WTC11 (cell line): ENCODE measurements at places on chromosomes 1 and 21.

DNA sequence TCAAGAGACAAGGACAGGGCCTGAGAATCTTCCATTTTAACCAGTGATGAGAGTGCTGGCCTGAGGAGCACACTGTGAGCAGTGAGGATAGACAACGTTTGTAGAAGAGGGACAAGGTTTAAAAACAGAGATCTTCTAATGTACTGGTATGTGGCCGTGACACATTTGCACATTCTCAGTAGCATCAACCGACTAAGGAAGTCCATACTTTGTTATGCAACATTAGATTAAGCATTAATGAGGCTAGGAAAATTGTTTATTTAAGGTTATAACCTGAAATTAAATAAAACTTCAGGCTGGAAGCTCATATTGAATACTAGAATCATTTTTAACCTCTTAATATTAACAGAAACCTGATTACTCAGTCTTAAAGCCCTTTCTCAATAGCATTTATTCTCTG lies 99.0 kb downstream of the SLC45A1 start:
- DNase-seq: no peak

- DNase-seq: peak; percentile 88
Measured at GRCh38 chr1:1540090-1540817, at the start of gene TMEM240. Gene TMEM240, minus strand, starts transcription at chr1:1540624. Its CDS starts 278 bp downstream, at chr1:1540346.

GRCh38 chr1:162085991-162086390 lies 16.5 kb downstream of the NOS1AP start:
- no peak for DNase-seq

- DNase-seq: no peak
Measured at GRCh38 chr1:93123201-93123783, 44.2 kb downstream of the MTF2 start.

GRCh38 chr1:164256456-164256855 lies 302.5 kb upstream of the PBX1 start:
- no peak for DNase-seq

DNA sequence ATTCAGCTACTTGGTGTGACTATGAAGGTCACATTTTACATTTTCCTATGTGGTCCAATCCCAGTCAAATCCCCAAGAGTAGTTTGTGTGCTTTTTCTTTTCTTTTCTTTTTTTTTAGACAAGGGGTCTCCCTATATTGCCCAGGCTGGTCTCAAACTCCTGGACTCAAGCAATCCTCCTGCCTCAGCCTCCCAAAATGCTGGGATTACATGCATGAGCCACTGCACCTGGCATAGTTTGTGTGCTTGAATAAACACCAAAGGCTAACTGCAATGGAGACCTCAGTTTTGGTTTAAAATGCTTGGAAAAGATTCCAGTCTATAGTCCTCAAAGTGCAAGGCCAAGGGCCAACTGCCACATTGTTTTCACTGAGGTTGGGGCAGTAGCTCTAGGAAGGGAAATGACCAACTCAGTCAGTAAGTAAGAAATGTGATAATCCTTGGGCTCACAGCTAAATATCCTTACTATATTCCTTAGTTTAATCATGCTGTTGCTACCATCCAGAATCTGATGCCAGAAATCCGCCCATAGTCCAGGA lies 38.6 kb downstream of the EIF2B3 start:
- no peak for DNase-seq

DNA sequence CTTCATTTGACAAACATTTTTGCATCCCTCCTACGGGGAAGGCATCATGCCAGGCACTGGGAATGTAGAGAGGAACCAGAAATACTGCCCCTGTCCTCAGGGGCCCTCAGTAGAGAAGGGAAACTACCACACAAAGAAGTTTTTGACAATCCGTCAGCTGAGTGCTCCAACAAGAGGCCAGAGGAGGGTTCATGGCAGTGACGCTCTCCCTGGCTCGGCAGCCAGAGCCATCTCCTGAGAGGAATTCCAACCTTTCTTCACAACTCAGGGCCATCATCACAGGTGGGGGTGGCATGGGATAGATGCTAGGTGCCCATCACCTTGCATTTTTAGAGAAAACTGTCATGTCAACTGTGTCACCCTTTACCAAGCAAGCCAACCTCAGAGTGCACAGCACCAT lies 154.1 kb downstream of the HIVEP3 start:
- DNase-seq: no peak

GRCh38 chr1:1324084-1324523 lies 356 bp downstream of the INTS11 start:
- no peak for DNase-seq

GRCh38 chr1:37714689-37715088 lies 22.4 kb downstream of the CDCA8 start:
- DNase-seq: no peak

- DNase-seq: no peak
Measured at GRCh38 chr1:174039027-174039426, 16.9 kb upstream of the RC3H1 start.

GRCh38 chr1:15354580-15354965 lies 55.1 kb upstream of the EFHD2 start:
- DNase-seq: no peak

- DNase-seq: no peak
Measured at GRCh38 chr1:54335011-54335754, 71.0 kb downstream of the SSBP3 start.

DNA sequence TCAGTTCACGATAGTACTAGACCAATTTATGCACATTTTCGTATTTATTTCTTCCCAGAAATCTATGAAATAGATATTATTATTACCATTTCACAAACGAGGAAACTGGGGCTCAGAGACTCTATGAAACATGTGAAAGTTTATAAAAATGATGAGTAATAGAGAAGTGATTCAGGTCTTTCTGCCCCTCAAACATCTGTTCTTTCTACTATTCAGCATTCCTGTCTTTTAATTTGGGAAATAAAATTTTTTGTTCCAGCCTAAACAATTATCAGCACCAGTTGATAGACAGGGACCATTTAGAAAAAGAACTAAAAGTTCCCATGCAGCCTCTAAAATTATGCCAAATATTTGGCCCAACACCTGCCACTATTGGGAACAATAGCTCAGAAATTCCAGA lies 585.1 kb downstream of the PTPRC start:
- no peak for DNase-seq

- DNase-seq: peak; percentile 62
Measured at GRCh38 chr21:45640888-45641479, 2.5 kb upstream of the PCBP3 start.

GRCh38 chr1:236007781-236008180 lies 57.1 kb downstream of the NID1 start:
- no peak for DNase-seq

- peak; percentile 80 for DNase-seq
Measured at GRCh38 chr1:36864182-36864822, 170.0 kb downstream of the GRIK3 start.

DNA sequence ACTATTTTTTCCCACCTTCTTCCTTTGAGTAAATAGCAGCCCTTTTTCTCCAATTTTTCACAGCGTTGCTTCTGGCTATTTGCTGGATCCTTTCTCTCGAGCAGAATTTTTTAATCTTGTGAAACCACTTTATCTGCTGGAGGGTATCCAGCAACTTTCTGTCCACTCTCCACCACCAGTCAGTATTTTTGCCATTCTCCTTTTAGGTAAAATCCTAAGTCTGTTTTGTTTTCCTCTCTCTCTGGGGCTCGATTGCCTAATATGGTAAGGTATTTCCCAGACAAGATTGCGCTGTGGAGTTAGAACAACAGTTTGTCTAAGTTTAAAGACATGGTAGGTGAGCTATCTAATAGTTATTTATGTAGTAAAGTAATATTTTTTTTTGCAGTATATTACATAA lies 156.9 kb downstream of the PPP1R12B start:
- no peak for DNase-seq

DNA sequence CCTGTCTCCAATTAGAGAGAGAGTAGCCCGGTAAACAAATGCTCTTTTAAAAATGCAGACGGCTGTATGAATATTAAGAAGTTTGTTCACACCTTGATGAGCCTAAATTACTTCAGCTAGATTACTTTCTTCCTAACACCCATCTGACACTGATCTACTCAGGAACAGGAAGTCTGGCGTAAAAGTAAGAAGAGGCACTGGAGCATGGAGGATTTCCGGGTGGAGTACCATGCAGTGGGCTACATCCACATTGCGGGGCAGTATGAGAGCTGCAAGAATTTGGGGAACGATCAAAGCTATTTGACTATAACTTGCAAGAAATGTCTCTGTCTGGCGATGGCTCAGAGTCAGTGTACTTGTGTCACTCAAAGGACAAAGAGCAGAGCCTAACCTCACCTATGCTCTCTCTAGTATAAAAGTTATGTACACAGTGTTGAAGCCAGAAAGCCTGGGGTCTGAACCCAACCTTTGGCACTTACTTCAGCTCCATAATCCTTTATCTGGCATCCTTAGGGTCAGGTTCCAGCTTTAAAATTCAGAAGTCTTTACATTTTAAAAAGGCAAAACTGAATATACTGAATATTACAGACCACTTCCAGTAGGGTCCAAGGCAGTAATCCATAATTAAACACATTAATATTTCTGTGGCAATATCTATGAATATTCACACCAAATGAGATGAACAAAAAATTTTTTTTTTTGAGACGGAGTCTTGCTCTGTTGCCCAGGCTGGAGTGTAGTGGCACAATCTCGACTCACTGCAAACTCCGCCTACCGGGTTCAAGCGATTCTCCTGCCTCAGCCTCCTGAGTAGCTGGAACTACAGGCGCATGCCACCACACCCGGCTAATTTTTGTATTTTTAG lies 7.9 kb upstream of the GNPAT start:
- DNase-seq: no peak

DNA sequence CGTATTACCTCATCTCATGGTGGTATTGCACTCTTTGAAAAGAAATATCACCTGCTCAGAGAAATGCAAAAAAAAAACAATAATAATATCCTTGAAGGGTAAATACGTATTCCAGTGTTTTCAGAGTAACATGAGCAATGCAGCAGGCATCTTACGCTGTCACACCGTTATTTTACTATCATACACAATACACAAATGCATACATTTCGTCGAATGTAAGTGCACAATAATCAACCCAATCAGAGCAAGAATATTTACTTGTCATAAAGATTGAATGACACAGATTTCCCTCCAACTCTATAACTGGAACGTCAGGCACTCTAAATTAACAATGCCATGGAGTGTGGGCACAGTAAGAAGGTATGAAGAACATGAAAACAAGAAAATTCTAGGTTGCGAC lies 1050.1 kb downstream of the PLA2G4A start:
- DNase-seq: no peak

DNA sequence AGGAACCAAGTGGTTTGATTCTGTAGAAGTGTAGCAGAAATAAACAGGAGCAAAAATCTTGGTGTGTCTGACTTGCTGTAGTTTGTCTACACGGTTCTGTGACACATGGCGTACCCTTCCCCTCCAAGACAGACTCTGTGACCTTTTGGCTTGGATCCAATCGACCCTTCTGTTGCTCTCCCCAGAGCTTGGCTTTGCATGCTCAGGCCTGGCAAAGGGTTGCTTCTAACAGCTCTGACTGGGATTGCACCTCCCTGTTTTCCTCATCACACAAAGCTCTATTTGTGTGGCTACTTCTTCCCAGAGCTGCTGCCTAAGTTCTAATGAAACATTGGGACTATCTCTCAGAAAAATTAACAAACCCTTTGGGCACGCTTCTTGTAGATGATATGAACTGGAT lies 24.0 kb downstream of the NGF start:
- no peak for DNase-seq

DNA sequence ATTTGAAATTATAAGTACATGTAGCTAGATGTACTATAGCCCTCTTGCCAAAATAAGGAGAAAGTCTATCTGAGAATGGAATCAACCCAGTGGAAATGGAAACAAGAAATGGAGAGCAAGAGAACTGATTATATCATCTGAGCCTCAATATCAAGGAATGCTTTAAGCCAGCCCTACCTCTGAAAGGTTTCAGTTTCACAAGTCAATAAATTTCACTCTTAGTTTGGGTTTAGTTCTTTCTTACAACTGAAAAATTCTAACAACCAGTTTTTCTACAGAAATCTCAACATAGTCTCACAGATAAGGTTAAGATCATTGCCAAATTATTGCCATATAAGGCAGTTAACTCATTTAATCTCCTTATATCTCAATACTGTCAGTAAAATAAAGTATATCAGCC lies 80.0 kb downstream of the EPS15 start:
- DNase-seq: no peak

GRCh38 chr1:155941845-155942531 lies 550 bp downstream of the RXFP4 start:
- DNase-seq: no peak

- no peak for DNase-seq
Measured at GRCh38 chr1:221241157-221241556, 361.9 kb downstream of the HLX start.

GRCh38 chr21:32477424-32477745 lies 64.9 kb downstream of the EVA1C start:
- DNase-seq: no peak

GRCh38 chr1:96945509-96946084 lies 224.0 kb downstream of the PTBP2 start:
- DNase-seq: no peak

DNA sequence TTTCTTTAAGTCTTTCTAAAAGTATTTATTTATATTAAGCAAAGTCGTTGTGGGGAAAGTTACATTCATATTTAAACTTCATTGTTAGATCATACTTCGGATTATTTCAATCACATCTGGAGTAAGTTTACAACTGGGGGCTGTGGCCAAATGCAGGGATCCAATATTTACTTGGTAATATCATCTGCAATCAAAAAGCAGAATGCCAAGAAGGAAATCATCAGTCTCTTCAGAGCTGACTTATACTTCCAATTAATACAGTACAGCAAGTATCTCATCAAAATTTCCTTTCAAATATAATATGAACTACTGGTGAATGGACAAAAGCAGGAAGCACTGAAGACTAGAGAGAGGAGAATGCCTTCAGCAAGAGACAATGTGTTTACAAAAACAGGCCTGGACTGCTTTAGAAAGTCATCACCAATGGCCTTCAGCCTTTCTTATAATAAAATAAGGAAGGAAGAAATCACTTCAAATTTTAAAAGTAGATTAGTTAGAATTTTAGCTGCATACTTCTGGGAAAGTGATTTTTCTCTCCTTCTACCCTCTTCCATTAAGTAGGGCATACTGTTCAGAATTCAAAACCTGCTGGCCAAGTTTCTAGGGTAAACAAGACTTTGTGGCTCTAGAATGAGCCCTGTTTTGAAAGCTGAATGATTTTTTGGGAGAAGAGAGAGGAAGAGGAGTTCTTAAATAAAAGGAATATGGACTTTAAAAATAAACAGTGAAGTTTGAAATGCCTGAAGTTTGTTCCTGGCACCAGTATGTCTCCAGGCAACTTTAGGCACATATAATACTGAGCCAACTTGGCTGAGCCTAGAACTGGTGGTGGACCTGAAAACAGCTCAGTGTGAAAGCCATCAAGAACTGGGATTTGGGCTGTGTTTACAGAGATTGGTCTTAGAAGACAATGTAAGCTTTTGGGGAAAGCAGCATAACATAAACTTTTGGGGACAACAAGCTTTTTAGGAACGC lies 22.2 kb upstream of the MYOC start:
- DNase-seq: no peak
